Right atrium auricular region (tissue), 2 donors: ENCODE measurements at places on chromosomes 11 and 22. TPM values are rescaled to one million over a fixed set of nuclear protein-coding genes. Genes with fewer than 3 reads are reported as not detected.
A peak's percentile ranks its signal among the peaks of the same experiment; 100 is the strongest.

Gene SMIM35
- not detected for total RNA-seq

DNA sequence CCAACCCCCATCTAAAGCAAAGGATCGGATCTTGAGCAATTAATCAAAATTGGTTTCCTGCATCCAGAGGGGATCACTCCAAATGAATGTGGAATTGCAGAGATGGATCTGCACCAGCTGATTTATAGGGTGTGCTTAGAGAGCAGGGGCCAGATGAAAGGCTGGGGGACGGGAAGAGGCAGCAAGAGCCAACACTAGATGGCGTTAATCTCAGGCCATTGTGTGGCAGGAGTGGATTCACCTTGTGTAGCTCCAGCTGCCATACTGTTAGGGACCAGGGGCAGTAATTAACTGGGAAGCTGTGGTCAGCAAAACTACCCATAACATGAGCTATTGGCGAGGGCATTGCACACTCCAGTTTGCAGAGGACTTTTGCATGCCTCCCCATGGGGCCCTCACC lies 35.6 kb downstream of the SERPINH1 start:
- DNase-seq = no peak

DNA sequence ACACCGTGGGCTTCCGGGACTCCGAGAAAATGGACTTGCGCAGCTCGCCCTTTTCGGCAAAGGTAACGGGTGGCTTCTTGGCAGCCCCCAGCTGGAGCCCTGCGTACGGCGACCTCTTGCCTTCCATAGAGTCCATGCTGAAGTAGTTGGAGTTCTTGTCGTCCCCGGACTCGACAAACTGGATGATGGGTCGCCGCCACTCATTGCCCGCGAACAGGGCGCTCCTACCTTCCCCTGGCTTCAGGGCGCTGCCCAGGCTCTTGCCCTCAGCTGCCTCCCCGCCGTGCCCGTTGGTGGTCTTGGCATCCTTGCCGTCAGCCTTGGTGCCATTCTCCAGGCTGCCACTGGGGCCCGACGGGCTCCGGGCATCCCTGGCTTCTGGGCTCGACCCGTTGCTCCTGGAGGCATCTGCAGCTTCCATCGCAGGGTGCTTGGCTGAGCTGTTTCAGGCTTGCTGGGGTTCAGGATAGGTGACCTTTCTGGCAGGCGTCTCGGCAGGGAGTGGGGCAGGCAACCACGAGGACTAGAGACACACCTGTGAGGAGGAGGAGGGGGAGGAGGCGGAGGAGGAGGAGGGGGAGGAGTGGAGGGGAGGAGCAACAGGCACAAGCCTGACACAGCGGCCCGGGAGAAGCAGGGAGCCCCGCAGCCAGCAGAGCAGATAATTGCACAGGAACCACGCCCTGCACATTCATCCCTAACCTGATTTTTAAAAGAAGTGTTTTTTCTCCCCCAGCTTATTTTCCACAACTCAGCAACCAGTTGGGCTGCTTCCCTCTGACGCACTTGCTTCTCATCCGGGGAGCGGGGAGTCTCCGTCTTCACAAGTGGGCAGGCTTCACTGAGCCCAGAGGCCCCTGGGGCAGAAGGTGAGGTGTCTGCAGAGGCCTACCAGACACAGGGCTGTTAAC lies at the start of gene TRIM29:
TSS of gene TRIM29 (minus strand) at position 503 of the 911 bp plus-strand sequence. CDS start at position 421, 82 bp downstream.
- DNase-seq = peak; percentile 28

Gene SRSF8
- 37.4 TPM for total RNA-seq

DNA sequence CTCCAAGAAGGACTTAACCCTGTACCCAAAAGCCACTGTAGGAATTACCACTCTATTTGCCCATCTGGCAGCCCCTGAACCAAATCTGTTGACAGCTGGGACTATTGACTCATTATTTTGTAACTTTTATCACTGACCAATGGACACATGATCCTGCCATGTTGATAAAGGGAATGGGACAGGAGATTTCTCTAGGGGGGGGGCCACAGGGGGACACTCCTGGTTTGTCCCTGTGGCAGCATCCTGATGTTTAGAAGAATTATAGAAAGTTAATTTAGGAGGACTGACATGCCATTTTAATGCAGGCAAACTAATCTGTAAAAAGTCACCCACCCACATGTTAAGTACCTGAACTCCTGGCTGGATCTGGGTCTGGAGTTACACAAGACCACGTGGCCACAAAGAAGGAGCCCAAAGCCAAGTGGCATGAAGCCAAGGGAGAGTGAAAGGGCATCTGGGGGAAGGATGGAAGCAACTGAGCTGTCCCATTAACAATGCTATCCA lies 558.1 kb downstream of the ETS1 start:
- no peak for DNase-seq

GRCh38 chr11:73234471-73235181 lies 16.5 kb downstream of the P2RY2 start:
- DNase-seq = no peak

GRCh38 chr22:39431821-39432251 lies 25.0 kb upstream of the MGAT3 start:
- no peak for DNase-seq

Gene OR52I1
- total RNA-seq = not detected

DNA sequence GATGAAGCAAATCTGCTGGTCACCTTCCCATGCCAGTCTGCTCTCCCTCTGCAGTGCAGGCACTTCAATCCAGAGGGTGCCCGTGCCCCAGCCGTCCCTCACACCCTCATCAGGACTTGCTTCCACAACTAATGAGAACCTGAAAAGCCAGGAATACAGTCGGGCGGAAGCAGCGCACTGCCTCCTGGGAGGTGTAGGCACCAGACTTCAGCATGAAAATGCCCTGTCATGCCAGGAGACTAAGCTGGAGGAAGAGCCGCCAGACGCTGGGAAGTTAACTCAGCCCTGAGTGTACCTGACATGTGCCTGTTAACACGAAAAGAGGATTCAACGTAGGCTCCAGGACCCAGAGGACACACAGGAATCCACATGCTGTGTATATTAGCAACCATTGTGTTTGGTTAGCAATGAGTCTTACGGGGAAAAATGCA lies 40.1 kb upstream of the FLI1 start:
- DNase-seq = peak; percentile 70

DNA sequence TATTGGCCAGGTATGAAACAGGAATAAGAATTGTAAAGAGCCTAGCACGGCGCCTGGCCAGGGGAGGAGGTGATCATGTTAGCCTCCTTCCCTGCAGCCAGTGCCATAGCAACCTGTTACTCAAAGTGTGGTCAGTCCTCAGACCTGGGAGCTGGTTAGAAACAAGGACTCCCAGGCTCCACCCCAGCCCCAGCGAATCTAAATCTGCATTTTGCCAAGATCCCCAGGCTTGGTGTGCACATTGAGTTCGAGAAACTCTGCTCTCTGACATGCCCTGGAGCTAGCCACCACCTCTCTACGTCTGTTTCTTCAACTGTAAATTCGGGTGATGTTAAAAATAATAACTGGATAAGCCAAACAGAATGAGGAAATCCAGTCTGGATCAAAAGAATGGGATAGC lies 56.1 kb upstream of the ALX4 start:
- no peak for DNase-seq
